ENCODE measurements at places on chromosomes 11 and 22. TPM values are rescaled to one million over a fixed set of nuclear protein-coding genes. Genes with fewer than 3 reads are reported as not detected.

TMEM191C gene
- total RNA-seq: 0.32 TPM

SCGB1A1 gene
- not detected for total RNA-seq

HORMAD2 gene
- total RNA-seq: not detected

CARD18 gene
- total RNA-seq: not detected

LAYN gene
- total RNA-seq: 61.5 TPM

All from articular chondrocyte of knee joint (primary cell).